ENCODE measurements at places on chromosomes 12 and 14. TPM values are rescaled to one million over a fixed set of nuclear protein-coding genes. Genes with fewer than 3 reads are reported as not detected.

- DNase-seq: no peak
These were observed 456.7 kb downstream of the SLC16A7 start for GRCh38 chr12:60052483-60052882.

GRCh38 chr12:74317078-74317601 lies 220.5 kb upstream of the ATXN7L3B start:
- DNase-seq: no peak

GRCh38 chr12:124893792-124894516 lies 20.5 kb downstream of the UBC start:
- no peak for DNase-seq

Gene CLEC4C
- total RNA-seq: not detected

GRCh38 chr12:3222979-3223378 lies 145.8 kb downstream of the TSPAN9 start:
- no peak for DNase-seq

- no peak for DNase-seq
These were observed 73.1 kb downstream of the ZFP36L1 start for GRCh38 chr14:68719634-68720384.

GRCh38 chr14:88605594-88605993 lies 42.8 kb downstream of the ZC3H14 start:
- no peak for DNase-seq

Gene NID2
- total RNA-seq: 27.9 TPM

DNA sequence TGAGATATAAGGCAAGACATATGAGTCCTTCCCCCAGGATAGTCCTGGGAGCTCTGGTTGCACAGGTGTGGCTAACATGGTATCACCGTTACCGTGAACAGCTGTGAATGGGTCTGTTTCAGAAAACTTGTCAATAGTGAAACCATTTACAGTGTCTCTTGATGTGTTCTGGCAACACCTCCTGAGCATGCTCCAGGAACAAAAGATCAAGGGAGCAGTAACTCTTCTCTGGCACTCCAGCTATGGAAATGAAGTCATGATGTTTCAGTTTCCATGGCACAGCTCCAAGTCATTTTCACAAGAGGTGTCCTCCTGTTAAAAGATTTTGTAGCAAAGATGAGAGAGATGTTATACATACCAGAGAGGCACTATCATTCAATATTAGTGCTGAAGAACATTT lies 253.7 kb downstream of the SNAPC1 start:
- DNase-seq: no peak

Gene GPR65
- 0.07 TPM for total RNA-seq

Gene POLE
- 27.6 TPM for total RNA-seq

- DNase-seq: no peak
These were observed 188.3 kb upstream of the C14orf180 start for GRCh38 chr14:104390941-104391901.

Gene BEGAIN
- 0.13 TPM for total RNA-seq

DNA sequence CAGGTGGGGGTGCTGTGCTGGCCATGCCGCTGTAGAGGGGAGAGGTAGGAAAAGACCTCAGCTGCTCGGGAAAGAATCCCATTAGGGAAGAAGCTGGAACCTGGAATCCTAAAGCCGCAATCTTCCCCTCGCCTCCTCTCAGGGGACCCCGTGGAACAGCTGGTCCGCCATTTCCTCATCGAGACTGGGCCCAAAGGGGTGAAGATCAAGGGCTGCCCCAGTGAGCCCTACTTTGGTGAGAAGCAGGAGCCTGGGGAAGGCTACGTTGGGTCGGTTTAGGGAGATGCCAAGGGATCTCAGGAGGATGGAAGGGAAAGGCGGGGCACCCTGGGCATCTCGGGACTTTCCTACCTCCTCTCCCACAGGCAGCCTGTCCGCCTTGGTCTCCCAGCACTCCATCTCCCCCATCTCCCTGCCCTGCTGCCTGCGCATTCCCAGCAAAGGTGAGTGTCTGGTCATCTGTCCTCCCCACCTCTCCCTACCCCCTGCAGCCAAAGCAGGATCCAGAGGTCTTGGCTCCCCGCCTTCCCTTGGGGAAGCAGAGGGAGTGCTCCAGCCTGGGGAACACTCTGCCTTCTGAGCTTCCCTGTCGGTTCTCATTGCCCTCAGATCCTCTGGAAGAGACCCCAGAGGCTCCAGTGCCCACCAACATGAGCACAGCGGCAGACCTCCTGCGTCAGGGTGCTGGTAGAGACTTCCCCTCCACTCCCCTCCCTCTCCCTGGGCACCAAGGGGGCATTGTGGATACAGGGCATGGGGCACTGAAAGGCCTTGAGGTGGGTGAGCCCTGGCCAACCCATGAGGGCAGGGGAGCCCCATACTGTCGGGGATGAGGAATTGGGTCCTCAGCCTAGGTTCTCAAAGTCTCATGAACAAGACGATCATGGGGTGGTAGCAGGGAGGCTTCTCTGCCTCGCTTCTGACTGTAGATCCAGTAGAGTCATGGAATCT lies 12.4 kb downstream of the TNS2 start:
- no peak for DNase-seq

DNA sequence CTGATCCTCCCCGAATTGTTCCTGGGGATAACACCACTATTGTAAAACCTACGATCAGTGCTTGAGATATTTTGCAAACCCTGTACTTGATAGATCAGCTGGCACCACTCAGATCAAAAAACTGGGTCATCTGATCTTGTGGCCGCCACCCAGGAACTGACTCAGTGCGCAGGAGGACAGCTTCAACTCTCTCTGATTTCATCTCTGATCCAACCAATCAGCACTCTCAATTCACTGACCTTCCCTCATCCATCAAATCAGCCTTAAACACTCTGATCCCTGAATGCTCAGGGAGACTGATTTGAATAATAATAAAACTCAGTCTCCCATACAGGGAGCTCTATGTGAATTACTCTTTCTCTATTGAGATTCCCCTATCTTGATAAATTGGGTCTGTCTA lies 4.2 kb upstream of the XPOT start:
- no peak for DNase-seq

Measured in pulmonary artery endothelial cell (primary cell).